ENCODE measurements at places on chromosomes 3 and 15.

DNA sequence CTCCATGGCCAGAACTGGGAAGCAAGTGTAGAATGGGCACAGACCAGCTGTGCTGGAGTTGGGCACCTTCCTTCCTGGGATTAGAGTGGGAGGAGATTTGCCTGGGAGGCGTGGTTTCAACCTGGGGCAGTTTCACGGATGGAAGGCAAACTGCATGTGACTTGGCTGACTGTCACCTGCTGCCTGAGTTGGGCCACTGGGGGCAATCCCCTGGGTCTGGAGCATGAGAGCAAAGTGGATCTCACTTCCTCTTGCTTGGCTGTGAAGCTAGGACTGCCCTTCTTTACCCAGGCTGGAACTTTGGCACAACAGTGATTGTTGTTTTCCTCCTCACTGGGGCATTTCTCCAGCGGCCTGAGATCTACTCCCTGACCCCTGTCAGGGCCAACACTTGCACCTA lies 1247.0 kb upstream of the EPHA6 start:
- DNase-seq = no peak

DNA sequence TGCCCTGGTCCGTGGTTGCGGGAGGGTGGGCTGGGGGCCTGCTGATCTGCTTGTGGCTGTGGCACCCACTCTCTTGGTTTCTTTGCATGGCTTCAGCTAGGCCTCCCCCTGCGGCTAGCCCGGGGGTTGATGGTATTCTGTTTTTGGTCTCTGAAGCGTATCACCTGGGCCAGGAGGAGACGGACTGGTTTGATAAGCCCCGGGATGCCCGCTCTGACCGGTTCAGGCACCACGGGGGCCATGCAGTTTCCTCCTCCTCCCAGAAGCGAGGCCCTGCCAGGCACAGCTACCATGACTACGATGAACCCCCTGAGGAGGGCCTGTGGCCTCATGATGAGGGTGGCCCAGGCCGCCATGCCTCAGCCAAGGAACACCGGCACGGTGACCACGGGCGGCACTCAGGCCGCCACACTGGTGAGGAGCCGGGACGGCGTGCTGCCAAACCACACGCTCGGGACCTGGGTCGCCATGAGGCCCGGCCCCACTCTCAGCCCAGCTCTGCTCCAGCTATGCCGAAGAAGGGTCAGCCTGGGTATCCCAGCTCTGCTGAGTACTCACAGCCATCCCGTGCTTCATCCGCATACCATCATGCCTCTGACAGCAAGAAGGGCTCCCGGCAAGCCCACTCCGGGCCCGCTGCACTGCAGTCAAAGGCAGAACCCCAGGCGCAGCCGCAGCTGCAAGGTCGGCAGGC lies 11.3 kb upstream of the APEH start:
- no peak for DNase-seq

DNA sequence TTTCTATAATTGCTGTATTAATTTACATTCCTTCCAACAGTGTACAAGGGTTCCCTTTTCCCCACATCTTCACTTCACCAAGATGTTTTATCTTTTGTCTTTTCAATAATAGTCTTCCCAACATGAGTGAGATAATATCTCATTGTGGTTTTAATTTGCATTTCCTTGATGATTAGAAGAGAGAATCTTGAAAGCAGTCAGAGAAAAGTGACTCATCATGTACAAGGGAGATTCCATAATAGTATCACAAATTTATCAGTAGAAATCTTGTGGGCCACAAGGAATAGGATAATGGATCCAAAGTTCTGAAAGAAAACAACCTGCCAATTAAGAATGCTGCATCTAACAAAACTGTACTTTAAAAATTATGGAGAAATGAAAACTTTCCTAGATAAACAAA lies 189.3 kb downstream of the NECTIN3 start:
- no peak for DNase-seq

DNA sequence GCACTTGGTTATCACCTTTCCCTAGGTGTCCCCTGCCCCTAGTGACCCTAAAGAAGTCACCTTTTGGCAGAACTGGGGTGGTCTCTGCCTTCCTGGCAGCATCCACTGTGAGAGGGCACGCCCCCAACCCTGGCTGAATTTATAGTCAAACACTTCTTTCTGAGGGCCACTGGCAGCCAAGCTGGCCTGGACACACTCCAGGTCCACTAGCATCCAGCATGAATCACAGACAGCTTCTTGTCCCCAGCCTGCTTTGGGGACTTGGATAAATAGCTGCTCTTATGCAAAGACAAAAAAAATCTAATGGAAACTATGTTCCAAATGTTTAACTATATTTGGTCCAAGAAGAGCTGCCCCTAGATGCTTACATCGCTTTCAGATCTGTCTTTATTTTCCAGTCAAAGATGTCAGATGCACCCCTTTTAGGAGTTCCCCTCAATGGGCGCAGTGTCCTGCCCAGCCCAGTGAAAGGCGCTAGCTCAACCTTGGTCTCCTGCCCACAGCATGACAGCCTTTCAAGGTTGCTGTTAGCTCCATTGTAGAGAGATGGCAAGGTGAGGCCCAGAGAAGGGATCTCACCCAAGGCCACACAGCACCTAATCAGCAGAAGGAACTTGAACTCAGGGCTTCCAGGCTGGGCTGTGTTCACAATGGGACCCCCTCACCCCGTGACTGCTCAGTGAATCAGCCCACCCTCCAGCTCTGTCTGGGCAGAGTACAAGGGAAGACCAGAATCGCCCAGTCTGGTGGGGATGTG lies 7.0 kb downstream of the RASL12 start:
- no peak for DNase-seq

DNA sequence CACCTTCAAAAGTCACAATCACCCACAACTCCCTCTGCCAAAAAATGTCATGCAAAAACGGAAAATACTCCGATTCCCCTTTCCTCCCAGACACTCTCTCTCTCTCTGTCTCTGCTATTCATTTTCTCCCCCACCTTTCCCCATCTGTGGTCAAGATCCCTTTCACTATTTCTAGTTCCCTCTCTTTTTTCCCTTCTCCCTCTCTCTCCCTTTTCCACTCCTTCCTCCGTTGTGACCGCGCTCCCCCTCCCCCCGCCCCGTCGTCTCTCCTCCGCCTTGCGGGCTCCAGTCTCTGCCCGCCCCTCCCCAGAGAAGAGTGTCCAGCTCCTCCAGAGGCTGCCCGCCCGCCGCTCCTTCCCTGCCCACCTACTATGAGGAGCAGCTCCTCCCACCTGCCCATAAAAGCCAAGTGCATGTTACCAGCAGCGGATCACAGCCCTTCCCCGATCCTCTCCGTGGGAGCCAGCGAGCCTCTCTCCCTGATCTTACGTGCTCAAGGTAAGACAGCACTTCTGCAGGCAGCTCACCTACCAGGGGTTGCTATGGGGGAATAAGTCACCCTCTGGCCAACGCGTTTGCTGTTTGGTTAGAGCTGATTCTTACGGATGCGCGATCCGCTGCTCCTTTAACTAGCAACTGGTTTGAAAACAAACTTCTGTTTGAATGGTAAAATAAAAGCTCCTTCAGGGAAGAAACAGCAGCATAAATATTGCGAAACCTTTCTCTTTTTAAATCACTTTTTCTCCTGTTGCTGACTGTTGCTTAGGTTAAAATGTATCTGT lies at the start of gene COL8A1:
Gene COL8A1, plus strand, starts transcription at position 428 of the 782 bp plus-strand sequence. CDS start 152,089 bp downstream, outside the sequence.
- no peak for DNase-seq
